Hypothalamus (tissue), 51 donors: ENCODE measurements at places on chromosomes 12 and 14.

DNA sequence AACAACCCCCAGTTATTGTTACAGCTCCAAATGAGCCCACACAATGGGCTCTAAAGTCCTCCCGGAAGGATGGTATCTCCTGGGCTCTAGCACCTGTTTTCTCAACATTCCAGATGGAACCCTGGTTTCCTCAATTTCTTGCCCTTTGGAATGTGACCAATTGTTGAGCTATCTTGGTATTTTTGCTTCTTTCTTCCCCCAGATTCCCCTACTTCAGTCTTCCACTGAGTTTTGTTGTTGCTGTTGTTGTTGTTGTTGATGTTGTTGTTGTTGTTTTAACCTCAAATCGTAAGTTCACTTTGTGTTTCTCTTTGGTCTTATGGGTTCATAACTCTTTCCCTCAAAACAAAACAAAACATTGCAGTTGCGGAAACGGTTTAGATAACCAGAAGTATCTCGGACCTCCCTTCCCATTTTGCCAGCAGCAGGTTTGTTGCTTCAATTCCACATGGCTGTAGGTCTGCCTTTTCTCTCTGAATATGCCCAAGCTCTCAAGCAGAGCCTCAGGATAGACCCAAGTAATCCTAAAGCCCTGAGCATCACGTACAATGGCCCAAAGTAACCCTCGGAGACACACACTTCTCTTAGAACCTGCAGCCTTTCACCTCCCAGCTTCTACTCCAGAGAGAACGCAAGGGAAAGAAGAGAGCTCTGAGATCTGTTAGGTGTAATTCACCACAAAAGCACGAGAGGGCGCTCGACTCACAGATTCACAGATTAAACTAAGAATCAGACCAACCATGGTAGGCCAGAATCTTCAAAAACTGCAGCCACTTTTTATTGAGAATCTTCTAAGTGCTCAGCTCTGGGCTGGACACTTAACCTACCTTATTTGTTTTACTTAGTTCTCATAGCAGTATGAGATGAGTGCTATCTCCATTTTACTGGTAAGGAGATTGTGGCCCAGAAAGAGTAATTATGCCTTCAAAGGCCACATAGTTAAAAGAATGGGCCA, 1.0 kb upstream of the DDX23 start:
- peak; percentile 83 for DNase-seq

GRCh38 chr12:30914986-30915591, 11.5 kb upstream of the TSPAN11 start:
- no peak for DNase-seq

DNA sequence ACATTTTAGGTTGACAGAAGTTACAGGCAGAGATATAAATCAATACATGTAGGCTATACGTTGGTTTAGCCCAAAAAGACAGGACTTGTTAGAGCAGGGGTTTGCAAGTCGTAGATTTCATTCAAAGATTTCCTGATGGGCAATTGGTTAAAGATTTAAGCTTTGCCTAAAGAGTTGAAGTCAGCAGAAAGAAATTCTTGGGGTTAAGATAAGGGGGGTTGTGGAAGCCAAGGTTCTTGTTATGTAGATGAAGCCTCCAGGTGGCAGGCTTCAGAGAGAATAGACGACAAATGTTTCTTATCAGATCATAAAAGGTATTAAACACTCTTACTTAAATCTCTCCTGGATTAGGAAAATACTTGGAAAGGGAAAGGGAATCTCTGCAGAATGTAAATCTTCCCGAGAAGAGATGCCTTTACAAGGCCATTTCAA, 510.8 kb downstream of the TMTC2 start:
- DNase-seq, result no peak

GRCh38 chr14:62616668-62617067, 428.6 kb downstream of the KCNH5 start:
- DNase-seq, result no peak

DNA sequence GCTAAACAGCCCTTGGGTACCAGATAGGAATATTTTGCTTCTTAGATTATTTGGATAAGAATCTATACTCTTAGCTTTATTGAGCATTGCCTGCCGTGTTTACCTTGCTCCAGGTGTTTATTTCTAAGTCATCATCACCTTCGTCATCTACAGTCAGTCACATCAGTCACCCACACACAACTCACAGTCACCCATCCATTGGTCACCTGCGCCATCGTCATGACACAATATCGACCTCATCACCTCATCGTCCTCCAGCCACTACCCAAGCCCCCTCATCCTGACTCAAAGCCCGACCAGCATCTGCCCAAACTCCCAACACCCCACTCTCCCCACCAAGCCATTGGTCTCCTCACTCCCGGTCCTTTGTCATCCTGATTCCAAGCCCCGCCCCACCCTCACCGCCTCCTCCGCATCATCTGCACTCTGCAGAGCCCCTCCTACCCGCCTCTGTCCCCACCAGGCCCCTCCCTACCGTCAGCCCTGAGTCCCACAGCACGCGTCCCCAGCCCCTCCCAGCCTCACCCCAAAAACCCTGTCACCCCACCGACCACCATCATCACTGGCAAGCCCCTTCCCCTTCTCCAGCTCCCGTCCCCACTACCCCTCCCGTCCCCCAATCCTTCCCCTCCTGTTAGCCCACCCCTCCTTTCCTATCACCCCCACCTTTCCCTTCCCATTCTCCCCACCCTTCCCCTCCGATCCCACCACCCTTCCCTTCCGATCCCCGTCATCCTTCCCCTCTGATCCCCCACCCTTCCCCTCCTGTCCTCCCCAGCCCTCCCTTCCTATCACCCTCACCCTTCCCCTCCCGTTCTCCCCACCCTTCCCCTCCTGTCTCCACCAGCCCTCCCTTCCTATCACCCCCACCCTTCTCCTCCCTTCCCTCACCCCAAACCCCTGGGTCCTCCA, 9.8 kb downstream of the DLK1 start:
- no peak for DNase-seq

GRCh38 chr12:75706786-75707605, 195.6 kb upstream of the KRR1 start:
- DNase-seq, result no peak

DNA sequence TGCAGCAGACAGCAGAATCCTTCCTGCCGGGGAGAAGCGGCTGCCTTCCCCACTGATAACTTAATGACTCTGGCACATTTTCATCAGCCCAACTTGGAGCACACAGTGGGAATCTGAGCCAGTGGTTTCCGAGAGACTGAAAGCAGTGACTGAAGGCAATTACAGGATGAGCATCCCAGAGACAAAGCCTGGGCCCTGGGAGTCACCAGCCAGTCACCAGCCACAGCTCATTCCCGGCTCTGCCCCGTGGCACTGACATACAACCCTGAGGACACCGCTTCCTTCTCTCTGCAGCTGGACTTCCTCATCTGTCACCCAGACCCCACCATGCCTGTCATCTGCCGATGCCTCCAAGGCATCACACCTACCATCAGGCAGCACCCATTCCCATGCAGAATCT, 192.3 kb downstream of the DPF3 start:
- no peak for DNase-seq

- DNase-seq, result no peak
Measured at GRCh38 chr12:94405413-94406116, 54.1 kb downstream of the CEP83 start.

DNA sequence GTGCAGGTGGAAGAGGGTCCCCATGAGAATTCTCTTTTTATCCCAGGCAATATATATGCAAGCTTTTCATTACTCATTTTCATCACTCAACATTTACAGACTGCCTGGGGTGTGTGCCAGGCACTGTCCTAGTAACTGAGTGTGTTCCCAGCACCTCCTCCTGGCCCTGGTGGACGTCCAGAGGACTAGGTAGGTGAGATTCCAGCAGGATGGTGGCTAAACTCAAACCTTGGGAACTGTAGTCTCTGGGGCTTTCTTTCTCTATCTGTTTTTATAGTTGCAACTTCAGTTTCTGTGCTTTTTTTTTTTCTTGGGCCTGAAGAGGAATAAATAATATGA, 63.8 kb downstream of the SUSD6 start:
- no peak for DNase-seq

GRCh38 chr12:121176826-121177529, 33.0 kb upstream of the P2RX4 start:
- no peak for DNase-seq

DNA sequence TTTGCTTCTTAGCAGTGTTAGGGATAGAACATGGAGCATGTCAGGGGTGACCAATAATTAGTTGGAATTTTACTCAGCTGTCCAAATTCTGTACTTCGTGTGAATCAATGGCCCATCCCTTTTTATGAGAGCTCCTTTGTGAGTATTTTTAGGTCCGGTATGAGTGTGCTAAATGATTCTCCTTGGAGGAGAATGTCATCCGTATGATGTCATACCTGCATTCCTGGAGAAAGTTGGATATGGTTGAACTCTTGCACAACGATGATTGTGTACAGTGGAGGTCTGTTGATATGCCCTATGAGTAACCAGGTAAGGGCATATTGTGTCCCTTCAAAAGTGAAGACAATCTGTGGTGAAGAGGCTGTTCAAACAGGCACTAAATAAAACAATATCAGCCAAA, 400.8 kb downstream of the GXYLT1 start:
- no peak for DNase-seq
